ENCODE measurements at places on chromosomes 16 and 17.

DNA sequence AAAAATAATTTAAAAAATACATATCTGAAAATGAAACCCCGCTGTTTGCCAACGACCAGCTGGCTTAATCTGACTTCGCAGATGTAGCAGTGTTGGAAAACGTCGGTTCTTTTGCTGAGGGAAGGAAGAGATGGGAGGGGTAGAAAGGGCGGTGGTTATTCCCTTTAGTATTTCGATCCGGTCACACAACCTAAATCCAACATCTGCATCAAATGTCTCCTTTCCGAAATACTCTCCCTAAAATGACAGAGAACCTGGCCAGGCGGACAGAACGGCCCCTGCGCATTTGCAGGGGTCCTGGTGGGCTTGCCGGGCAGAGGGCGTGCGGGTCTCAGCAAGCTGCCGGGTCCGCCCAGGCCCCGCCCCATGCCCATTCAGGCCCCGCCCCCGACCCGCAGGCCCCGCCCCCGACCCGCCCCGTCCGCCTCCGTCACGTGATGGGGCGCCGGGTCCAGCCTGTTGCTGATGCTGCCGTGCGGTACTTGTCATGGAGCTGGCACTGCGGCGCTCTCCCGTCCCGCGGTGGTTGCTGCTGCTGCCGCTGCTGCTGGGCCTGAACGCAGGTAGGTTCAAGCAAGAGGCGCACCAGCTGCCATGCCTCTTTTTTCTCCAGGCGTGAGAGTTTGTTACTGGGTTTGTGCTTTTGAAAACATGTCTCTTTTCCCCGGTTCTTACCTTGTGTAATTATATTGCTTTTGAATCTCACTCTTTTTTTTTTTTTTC, at the start of gene SCPEP1:
TSS of gene SCPEP1 (plus strand) at position 459 of the 723 bp plus-strand sequence. CDS start at position 488, 29 bp downstream.
- peak; percentile 93 for DNase-seq

DNA sequence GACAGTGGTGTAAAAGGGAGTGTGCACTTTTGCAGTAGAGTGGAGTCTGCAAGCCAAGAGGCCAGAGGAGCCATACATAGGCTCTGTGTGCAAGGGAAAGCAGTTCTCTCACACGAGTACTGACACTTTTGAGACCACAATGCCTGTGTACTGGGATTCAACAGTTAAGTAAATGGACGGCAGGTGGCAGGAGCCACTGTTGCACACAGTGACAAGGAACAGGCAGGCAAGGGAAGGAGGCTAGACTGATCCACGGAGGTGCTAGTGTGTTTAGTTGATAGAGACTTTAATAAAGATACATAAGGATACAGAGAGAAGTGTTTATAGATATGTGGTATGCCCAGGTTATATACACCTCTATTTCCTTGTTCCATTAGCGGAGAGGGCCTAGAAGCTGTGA, 67.0 kb downstream of the MPRIP start:
- DNase-seq, result no peak

DNA sequence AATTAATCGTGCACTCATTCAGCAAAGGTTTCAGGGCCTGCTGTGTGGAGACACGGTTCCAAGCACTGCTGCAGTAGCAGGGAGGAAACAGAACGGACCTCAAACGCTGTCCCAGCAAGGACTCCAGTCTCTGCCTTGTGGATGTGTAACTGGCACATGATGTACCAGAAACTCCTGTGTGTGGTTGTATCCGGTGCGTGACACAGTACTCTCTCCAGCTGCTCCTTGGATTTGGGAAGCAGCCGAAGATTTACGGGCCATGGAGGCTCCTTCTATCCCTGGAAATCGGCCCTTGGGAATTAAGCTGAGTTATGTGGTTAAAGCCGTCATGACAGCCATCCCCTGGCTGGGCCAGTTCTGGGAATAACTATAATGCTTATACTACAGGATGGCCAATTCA, 8.5 kb upstream of the ANKRD11 start:
- DNase-seq, result no peak

- DNase-seq, result no peak
These were observed 14.9 kb downstream of the CDIP1 start for GRCh38 chr16:4523686-4524085.

- no peak for DNase-seq
These were observed 265.1 kb downstream of the WWOX start for GRCh38 chr16:78364556-78364880.

- no peak for DNase-seq
These were observed 94.6 kb downstream of the CMIP start for GRCh38 chr16:81539009-81539758.
